ENCODE measurements at places on chromosomes 12 and 14.

- DNase-seq: no peak
Observed at GRCh38 chr12:93102744-93103143, 173.6 kb upstream of the EEA1 start.

GRCh38 chr14:69700575-69700974, 66.4 kb upstream of the SRSF5 start:
- DNase-seq: no peak

GRCh38 chr12:20474016-20474415, 105.7 kb downstream of the PDE3A start:
- DNase-seq: no peak

DNA sequence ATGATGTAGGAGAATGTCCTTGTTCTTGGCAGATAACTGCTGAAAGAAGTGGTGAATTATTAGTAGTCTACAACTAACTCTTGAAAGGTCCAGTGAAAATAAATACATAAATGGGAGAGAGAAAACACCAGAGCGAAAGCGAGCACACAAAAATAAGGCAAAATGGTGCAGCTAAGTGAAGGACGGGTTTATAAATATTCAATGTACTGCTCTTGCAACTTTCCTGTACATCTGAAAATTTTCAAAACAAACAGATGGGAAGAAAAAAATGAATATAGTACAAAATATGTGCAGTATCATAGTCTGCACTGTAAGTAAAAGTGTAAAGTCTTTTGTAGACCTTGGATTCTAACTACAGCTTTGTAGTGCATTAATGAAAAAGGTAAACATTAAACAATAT, 1.3 kb downstream of the MOK start:
- DNase-seq: no peak

DNA sequence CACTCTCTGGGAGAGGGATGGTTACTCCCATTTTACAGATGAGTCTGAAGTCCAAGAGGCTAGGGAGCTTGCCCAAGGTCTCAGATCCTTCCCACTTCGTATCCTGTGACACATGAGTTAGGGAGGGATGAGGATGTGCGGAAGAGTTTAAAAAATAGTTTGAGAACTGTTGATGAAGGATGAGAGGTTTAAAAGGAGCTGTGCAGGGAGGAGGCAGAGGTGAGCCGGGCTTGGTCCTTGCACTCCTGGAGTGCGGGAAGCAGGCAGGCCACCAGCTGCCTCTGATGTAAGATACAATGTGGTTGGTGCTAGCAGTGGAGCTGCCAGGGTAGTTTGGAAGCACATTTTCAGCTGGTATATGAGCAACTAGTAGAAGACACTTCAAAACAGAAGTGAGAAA, 46.5 kb downstream of the TSPAN9 start:
- peak; percentile 61 for DNase-seq

DNA sequence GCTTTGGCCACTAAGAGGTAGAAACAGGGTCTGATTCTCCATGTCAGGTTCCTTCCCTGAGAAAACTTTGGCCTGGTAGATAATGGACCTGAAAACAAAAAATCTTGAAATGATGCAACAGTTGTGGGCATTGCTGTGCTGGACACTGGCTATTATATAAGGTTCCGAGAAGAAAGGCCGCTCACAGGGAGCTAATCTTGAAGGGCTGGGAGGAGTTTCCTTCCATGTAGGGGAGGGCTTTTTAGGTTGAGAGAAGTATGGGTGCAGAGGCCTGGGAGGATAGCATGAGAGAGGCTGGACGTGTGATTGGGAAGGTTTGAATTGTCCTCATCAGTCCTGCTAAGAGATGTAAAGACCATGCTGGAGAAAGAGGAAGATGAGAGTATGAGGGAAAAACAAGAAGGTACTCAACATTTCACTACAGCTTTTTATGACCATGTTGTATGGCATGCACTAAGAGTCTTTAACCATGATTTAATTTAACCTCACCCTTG, 11.6 kb downstream of the LRRK2 start:
- DNase-seq: no peak

- DNase-seq: no peak
Observed at GRCh38 chr14:102805941-102806340, 28.7 kb downstream of the TRAF3 start.

GRCh38 chr14:23067847-23068788, 10.8 kb upstream of the CDH24 start:
- no peak for DNase-seq

DNA sequence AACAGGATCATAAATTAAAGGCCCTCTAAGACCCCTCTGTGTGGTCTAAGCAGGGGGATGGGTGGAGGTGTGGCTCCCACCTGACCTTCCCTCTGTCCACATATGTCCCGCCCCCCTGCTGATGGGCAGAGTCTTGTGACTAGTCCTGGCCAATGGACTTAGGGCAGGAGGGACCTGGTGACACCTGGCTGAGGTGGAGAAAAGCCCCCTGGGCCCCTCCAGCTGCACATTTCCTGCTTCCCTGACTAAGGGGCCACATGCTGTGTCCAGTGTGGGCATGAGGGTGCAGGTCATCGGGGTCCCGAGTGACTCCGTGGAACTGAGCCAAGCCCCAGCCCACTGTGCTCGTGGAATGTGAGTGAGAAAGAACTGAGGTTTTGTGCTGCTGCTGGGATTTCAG, 254.7 kb downstream of the ADGRD1 start:
- DNase-seq: no peak

Data from NCI-H226 (cell line).